Substantia nigra (tissue), 51 donors: ENCODE measurements at places on chromosomes 3 and 15.

DNA sequence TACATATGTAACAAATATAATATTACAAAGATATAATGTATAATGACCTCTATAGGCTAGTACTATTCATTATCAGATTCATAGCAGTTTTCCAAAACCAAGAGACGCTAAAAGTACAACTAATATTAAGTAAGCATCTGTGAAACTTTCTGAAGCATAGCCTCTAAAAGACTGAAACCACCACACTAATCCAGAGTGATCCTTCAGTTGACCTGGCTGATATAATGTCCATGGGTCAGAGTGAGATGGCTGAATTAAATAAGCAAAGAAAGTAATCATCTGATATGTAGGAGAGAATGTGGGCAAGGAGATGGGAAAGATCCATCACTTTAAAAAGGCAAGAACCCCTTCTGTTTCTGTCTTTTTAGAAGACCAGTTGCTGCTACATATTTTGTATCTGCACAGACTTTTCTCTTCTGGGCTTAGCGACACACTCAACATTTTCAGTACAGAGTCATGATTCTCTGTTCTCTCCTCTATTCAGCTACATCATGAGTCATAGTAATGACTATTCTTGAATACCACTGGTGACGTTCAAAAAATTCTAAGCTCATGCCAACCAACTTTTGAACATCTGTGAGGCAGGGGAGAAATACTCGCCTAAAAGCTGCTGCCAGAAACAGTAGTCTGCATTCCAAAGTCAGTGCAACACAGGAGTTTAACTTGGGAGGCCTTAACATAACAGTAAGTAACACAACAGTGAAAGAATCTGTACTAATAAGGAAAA is 149.6 kb downstream of the MAGI1 start:
- DNase-seq = no peak

DNA sequence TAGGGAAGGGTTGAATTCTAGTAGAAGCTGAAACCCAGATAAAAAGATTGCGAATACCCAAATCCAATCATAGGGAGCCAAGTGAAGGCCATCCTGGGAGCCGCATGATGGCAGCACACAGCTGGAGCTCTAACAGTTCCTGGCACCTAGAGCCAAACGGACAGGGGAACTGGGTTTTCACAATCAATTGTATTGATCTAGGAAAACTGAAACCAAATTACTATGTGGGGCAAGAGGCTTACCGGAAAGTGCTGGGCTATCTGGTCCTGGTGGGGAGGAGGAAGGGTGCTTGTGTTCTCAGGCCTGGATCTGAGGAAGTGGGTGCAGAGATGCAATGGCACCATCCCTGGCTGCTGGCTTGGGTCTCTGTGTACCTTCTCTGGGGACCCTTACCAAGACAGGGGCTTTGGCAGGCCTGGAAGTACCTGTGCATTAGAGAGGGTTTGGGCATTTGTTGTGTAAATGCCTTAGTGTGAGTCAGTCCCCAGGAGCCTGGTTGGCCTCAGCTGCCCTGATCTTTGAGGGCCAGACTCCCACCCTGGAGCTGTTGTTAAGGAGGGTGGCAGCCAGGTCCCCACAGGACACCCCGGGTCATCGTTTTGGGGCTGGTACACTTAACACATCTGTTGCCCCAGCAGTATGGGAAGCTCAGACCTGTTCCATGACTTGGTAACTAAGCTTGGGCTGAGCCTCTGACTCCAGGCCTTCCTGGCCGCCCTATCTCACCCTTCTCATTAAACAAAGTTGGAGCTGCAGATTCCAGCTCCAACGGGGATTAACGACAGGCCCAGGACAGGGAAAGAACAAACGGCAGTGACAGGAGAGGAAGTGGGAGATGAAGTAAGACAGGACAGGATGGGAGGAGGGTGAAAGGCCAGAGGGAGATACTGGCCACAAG is 8.9 kb upstream of the FURIN start:
- no peak for DNase-seq

DNA sequence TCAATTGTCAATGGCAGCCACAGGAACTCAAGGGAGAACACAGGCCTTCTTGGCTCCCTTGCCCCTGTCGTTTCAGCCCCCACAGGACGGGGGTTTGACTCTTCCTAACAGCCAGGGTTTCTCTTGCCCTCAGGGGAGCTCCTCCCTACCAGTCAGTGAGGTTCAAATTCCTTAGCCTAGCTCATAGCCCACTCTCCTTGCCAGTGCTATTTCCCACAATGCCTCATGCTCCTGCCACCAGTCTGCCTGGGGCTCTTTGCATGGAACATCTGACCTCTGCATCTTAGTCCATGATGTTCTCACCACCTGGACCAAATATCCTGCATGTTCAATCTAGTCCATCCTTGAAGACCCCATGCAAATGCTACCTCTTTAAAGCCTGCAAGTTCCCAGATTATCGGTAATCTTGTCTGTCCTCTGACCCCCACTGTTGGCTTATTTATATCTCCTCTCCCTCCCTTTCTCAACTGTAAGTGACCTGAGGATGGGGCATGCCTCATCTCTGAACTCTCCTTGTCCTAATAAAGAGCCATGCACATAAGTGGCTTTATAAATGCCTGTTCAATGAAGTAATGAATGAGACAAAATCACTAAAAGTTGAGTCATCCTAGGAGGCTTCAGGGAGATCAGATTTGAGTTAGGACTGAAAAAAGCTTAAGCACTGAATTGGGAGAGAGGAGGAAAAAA is 78.0 kb downstream of the MYO1E start:
- no peak for DNase-seq

- no peak for DNase-seq
These were observed 11.2 kb downstream of the BOC start for GRCh38 chr3:113222451-113223086.

GRCh38 chr3:124972457-124972856 is 37.9 kb upstream of the MUC13 start:
- DNase-seq = no peak

GRCh38 chr15:101651554-101652097 is 555 bp downstream of the TM2D3 start:
- no peak for DNase-seq

DNA sequence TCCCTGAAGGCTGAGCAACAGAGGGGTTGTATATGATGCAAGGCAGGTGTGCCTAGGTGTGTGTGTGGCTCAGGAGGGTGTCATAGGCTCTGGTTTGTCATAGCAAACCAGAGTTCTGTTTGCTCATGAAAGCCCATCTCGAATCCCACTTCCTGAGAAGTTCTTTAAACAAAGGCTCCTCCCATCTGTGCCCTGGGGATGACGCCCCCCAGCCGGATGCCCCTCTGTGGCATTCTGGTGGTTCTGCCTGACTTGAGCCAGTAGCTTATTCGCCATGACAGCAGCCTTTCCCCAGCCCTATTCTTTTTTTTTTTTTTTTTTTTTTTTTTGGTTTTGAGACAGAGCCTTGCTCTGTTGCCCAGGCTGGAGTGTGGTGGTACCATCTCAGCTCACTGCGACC is 45.4 kb downstream of the PDIA5 start:
- no peak for DNase-seq

DNA sequence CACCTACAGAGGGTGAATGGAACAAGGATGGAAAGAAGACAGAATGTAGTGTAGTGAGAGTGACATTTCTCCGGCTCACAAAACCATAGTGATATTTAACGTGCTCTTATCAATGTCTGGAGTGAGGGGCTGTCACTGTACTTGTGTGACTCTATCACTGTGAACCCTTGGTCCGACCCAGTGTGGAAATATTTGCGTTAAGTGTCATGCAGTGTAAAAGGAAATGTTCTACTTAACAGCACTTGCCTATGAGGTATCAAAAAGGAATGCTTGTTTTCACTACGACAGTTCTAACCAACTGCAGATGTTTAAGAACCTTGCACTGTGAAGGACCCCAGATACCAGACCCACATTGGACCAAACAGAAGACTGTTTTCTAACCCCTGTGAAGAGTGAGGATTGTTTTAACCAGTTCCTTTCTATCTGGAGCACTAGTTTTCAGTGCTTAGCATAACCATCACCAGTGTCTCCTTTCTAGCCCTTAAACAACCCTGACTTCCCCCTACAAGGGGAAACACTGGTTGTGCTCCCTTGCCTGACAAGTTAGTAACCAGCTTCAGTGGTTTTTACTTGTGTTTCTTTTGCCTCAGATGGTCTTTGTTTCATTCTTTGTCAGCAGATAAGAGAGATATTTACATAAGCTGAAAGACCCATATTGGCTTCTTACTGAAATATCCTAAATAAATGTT is 144.7 kb upstream of the ABHD17C start:
- no peak for DNase-seq

GRCh38 chr3:107347751-107348150 is 29.5 kb upstream of the CCDC54 start:
- no peak for DNase-seq

- no peak for DNase-seq
These were observed 579.0 kb downstream of the MFSD1 start for GRCh38 chr3:159380891-159381290.

DNA sequence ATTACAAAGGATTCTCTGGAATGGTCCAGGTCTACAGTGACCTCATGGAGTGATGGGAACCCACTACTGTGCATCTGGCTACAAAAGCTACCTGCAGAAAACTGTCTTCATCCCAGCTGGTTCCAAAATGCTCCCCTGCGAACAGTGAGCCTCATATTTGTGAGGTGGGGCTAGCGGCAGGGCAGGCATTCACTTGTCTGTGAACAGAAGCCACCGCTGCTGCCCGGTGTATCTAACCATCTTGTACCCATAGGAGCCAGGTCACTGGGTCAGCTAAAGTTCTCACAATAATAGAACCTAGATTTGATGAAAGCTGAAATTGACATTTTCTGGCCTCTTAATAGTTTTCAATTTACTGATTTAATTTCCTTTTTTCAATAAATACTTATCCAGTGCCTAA is 150.7 kb downstream of the KLF13 start:
- no peak for DNase-seq

DNA sequence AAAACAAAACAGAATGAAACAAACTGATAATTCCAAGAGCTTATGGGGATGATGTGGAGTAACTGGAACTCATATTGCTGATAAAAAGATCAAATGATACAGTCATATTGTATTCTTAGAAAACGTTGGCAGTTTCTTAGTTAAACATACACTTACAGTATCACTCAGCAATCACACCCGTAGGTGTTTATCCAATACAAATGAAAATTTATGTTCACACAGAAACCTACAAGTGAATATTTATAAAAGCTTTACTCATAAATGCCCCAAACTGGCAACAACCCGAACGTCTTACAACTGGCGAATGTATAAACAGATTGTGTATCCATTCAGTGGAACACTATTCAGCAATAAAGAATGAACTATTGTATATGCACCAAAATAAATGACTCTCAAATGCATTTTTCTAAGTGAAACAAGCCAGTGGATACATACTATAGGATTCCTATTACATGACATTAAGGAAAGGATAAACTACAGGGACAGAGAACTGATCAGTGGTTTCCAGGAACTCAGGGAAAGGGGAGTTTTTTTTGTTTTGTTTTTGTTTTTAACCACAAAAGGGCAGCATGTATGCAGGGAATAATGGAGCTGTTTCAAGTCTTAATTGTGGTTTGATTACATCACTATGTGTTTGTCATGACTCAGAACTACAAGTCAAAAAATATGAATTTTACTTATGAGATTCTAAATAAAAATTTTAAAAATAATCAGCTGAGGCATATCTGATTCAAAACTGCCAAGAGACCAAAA is 71.8 kb upstream of the NDUFB4 start:
- no peak for DNase-seq

DNA sequence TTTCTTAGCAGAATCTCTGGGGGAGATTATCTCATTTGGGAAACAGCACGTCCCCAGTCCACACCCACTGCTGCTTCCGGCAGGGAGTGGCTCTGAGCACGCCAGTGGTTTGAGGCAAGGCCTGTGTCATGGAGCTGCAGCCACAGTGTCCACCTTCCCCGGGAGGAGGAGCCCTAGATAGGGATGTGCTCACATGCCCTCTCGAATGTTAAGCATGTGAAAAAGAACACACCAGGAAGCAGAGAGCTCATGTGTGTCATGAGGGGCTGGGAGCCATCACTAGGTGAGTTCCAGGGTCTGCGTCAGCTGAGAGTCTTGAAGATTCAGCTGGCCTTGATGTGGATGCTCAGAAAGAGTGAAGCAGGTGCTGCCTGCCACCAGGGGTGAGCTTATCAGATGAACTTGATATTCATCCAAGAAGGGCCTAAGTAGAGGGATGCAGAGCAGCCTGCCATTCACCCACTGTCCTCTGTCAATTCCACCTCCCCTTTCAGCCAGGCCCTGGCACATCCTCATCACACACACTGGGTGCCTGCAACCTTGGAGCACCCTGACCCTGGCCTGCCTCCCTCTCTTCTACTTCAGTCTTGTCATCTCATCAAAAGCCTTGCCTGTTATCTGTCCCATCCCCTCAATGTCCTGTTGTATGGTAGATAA is 16.3 kb downstream of the ITGA11 start:
- no peak for DNase-seq

- DNase-seq = no peak
These were observed 5.6 kb upstream of the RPL14 start for GRCh38 chr3:40451551-40451950.

DNA sequence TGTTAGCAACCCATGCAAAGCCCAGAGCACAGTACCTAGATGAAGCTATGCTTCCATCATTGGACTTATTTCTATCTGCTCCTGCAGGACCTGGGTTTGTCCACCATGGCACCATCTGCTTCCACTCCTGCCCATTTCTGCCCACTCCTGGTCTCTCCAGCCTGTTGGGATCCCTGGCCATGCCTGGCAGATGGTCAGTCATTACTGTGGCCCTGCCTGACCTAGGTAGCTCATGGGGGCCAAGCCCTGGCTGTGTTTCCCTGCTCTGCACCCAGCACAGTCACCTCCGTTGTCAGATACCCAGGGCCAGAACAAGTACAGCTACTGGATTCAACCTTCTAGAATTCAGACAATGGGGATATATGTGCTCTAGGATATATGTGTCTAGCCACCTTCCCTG is 185.8 kb upstream of the TLE3 start:
- no peak for DNase-seq

DNA sequence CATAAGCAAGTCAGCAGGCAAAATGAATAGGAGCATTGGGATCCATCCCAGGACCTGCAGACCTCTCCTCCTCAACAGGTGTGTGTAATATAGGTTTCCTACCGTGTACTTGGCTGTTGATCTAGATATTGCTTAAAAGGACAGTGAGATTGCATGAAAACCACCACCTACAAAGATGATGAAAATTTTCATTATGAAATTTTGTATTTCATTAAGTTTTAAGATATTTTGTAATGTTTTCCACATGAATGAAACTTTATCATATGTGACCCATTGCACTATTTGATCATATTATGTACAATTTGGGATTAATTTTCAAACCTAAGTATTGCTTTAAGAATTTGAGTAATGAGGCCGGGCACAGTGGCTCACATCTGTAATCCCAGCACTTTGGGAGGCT is 94.3 kb upstream of the TRPM1 start:
- DNase-seq = no peak

DNA sequence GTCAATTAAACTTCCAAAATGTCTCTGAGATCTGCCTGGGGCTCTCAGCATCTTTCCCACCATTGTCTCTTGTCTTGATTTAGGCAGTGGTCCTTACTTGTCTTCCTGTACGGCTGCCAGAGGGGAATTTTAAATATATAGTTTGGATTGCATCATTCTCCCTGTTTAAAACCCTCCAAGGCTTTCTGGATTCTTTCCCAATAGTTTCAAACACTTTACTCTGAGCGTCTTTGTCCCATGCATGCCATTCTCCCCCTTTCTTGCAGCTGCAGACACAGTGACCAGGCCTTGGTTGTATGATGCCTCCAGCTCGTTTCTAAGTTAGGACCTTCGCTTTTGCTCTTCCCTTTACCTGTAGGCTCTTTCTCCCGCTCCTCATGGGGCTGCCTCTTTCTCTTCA is 323.3 kb upstream of the CTNNB1 start:
- DNase-seq = no peak
